ENCODE measurements at places on chromosomes 7 and 10.

DNA sequence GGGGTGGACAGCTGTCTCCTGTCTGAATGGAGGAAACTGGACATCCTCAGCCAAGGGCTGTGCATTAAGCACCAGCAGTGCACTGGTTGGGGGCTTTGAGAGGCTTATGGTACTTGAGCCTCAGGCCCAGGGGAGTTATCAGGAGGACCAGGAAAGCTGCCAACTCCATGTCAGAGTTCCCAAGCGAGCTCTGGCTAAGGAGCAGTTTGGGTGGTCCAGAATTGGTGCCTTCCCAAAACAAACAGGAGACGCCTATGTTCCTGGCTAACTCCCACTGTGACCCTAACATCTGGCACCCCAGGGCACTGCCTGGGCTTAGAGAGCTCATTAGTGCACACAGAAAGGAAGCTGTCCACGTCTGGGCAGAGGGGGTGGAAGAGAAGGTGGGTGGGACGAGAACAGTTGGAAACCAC, 408.6 kb upstream of the NPVF start:
- DNase-seq = no peak

- DNase-seq = no peak
Measured at GRCh38 chr7:8254667-8255066, 7.3 kb downstream of the ICA1 start.

- no peak for DNase-seq
Measured at GRCh38 chr7:129041142-129042085, 13.5 kb downstream of the TNPO3 start.

GRCh38 chr7:151322906-151323305, 18.7 kb upstream of the NUB1 start:
- no peak for DNase-seq

- no peak for DNase-seq
Measured at GRCh38 chr7:78014401-78014800, 215.8 kb downstream of the PHTF2 start.

DNA sequence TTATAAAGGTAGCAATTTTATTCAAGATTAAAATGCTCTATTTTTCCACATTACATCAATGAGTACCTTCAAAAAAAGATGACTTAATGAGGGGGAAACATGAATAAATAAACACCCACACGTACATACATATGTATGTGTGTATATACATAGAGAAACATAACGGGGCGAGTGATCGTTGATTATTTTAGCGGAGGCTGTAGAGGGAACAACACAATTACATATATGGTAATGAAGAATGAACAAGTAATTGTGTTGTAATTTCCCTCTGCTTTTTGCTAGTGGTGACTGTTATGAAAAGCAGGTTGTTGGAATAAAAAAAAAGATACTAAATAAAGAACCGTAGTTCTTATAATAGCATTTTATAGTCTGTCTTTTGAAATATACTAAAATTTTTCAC, 63.2 kb downstream of the CACNB2 start:
- DNase-seq = no peak

DNA sequence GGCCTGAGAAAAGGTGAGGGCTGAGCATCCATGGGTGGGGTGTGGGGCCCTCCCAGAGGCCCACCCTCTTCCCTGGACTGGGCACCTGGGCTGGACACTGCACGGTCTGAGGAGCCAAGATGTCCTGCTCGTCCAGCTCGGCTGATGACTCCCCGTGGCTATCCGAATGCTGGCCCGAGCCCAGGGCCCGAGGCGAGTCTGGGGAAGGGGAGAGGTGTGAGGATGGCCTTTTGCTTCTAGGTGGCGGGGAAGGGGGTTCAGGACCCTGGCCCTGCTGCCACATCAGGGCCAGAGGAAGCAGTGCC, 7.1 kb downstream of the NACAD start:
- DNase-seq = no peak

DNA sequence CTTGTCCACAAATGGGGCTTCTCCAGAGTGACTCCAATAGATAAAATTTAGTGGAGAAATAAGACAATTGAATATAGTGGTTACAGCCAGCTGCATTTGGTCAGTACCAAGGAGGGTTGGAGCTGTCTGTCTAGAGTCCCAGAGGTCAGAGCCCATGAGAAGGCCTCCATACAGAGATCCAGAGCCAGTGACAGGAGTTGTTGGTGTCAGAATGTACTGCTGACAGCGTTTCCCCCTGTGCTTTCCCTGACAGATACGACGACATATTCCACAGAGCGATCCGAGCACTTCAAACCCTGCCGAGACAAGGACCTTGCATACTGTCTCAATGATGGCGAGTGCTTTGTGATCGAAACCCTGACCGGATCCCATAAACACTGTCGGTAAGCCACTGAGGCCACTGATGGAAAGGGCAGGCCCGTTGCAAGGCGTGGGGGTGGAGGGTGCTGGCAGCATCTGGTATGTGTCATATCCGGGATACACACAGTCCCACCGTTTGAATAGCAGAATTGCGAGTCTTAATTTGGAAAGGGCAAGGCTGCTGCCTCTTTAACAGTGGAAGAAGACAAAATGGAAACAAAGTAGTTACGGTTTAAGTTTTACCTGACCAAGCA, 483.6 kb downstream of the NRG3 start:
- no peak for DNase-seq

GRCh38 chr10:15518250-15518649, 147.2 kb upstream of the FAM171A1 start:
- no peak for DNase-seq

- no peak for DNase-seq
Measured at GRCh38 chr7:78326876-78327275, 528.3 kb downstream of the PHTF2 start.

- DNase-seq = no peak
Measured at GRCh38 chr10:24984906-24985305, 31.1 kb downstream of the ENKUR start.

GRCh38 chr7:156230576-156230975, 410.0 kb upstream of the RNF32 start:
- DNase-seq = no peak

DNA sequence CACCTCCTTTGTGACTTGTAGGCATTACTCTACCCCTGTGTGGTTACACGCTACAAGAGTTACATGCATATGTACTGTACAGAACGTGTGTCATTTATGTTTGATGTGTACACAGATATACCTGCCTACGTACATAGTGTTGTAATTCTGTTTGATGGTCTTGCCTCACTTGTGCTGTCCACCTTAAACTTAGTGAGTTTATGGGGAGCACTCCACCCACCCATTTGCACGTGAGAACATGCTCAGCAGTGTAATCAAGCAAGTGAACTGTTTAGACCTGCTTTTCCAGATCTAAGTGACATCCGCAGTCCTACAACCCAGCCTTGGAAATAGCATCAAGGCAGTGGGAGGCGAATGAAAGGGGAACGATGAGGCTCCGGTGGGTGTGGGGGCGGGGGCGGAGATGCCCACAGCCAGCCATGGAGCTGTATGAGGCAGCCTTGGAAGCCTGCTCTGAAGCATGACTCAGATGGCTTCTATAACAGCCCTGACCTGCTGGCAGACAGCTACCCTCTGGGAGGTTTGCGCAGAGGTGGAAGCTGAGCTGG, 52.1 kb downstream of the SUFU start:
- no peak for DNase-seq

DNA sequence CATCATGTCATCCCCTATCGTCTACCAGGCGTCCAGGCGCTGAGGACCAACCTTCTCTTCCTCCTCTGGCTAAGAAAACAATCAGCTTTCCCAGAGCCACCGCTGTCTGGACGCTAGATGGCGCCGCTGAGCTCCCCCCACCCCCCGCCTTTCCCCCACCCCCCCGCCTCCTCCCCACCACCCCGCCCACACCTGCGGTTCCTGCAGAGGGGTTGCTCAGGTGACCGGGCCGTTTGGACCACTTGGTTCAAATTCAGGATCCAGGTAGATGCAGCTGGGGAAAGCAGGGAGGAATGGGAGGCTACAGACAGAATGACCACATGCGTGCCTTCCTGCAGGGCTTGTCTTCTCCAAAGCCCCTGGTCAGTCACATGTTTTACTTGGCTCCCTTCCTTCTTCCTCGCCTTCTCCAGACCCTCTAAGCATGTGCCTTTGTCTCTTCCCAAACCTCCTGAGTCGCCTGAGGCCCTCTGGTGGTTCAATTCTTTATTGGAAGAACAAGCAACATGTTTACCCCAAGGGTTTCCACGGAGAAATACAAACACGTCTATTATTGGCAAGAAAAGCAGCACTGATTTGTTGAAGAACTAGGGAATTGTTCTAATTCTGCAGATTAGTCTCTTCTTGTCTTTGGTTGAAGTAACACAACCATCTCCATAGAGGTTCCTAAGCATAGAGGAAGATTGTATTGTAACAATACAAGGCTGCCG, 24.7 kb downstream of the AOC1 start:
- peak; percentile 40 for DNase-seq

GRCh38 chr10:113381981-113382509, 170.8 kb upstream of the HABP2 start:
- no peak for DNase-seq

Data from stimulated activated naive CD4-positive, alpha-beta T cell treated with Interleukin-2 at 50 U/mL for 16 hours (primary cell).